T-helper 2 cell (primary cell): ENCODE measurements at places on chromosomes 2 and 18.
A peak's percentile ranks its signal among the peaks of the same experiment; 100 is the strongest.

DNA sequence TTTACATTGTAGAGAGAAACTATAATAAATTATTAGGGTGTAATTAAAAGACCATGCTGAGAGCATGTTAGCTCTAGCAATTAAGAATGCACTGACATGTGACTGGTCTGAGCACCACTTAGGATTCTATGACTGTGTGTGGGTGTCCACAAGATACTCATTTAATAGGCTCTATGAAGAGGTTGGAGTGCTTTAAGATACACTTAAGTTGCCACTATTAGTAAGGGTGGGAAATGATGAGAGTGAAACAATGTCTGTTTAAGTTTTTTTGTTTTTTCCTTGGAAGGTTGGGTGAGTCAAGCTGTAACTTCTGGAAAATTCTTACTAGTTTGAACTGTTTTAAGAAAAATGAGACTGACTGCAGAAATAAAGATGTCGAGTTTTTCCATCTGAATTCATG is 1.8 kb upstream of the FAP start:
- DNase-seq = no peak

DNA sequence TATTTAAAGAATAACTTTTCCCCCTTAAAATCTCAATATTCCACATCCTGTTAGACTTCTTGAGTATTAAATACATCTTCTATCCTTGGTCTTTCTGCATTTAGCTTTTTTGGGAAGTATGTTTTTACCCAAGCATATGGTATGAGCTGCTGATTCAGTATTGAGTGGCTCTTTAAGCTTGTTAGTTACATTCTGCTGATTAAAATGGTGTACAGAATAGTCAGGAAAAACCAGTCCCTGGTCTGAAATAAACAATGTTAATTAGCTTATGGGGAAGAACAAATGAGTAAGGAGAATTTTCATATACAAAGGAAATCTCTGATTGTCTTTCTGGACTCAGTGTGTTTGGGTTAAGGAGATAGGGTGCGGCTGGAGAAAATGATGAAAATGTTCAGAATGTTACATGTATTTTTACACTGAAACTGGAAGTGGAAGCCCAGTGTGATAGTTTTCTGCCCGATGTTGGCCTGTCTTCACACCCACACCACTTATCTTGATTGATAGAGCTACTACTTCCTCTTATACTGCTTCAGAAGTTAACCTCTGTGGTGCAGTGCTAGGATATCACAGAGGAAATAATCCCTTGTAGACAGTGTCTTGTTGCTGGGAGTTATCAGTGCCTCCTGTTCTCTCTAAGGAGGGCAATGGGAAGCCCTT is 84.0 kb downstream of the MSH2 start:
- no peak for DNase-seq

GRCh38 chr18:56139372-56139771 is 499.0 kb downstream of the TXNL1 start:
- DNase-seq = no peak

GRCh38 chr2:98445177-98445682 is 572 bp downstream of the INPP4A start:
- DNase-seq = no peak

- DNase-seq = no peak
These were observed 79.1 kb downstream of the TRIB2 start for GRCh38 chr2:12795851-12796250.

- DNase-seq = no peak
These were observed 82.5 kb upstream of the GULP1 start for GRCh38 chr2:188209218-188209617.

GRCh38 chr18:31774477-31774785 is 13.8 kb upstream of the SLC25A52 start:
- no peak for DNase-seq

GRCh38 chr2:238123991-238124470 is 14.4 kb upstream of the KLHL30 start:
- no peak for DNase-seq

GRCh38 chr18:8474661-8475060 is 134.6 kb upstream of the RAB12 start:
- DNase-seq = no peak

- DNase-seq = no peak
These were observed 175.2 kb downstream of the TNS1 start for GRCh38 chr2:217827430-217828201.

DNA sequence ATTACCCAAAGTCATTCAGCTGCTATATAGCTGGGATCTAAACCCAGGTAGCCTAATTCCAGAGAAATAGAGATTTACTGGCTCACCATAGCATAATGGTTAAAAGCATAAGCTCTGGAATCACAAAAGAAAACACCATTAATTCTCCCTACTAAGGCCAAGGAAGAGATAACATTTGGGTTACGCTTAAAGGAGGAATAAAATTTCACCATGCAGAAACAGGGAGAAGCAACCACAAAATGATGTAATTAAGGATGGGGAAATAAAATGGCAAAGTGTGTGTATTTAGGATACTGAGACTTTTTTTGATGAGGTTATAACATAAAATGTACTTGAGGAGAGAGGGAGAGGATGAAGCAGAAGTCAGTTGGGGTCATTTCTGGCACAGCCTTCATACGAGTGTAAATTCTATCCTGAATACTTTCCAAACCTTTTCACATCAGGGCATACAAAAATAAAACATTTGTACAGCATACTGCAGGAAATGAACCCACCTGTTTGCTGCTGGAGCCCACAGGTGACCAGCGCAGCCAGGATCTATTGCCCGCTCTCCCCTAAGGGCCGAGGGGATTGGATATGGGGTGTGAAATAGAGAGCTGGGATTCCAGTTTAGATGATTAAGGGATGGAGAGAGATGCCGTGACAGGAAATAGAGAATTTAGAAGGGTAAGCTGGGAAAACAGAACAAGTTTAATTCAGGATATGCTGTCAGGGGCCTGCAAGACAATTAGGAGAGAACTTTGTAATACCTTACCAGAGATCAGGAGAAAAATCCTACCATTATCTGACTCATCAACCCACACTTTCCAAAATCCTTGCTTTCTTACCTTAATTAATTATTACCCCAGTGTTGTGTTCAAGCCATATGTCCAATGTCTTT is 43.8 kb upstream of the SERTAD2 start:
- no peak for DNase-seq

GRCh38 chr18:22676423-22676822 is 256.7 kb upstream of the RBBP8 start:
- no peak for DNase-seq

- DNase-seq = no peak
These were observed 68.5 kb downstream of the SFXN5 start for GRCh38 chr2:73003027-73003426.

DNA sequence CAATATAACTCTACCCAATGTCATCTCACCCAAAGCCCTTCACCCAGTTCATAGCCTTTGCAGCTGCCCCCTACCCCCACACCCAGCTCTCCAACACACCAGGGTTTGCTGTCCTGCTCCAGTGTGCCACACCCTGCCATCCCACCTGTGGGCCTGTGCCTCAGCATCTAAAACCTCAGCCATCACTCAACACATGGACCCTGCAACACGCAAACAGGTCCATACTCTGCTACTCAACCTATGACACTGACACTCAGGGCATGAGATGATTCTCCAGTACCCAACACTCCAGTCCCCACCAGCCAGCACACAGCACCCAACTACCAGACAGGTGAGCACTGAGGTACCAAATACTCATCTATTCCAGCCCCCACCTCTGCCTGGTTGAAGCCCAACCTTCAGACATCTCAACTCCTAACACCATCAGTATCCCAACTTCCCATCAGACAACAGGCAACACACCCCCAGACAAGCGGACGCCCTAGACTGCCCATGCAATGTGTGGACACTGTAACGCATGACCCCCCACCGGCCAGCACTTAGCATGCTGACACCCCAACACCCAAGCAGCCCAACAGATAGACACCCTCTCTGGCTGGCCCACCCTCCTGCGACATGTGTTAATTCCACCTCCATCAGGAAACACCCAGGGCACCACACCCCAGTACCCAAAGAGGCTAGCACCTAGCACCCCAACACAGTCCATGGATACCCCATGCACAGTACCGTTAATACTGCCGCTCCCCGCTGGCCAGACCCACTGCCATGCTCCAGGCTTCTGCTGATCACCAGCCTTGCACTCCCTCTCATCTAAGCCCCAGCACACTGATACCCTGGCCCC is 25.0 kb downstream of the ZAP70 start:
- no peak for DNase-seq

GRCh38 chr2:27903649-27904404 is 13.3 kb downstream of the BABAM2 start:
- DNase-seq = no peak

GRCh38 chr2:176483901-176484568 is 214.8 kb downstream of the MTX2 start:
- DNase-seq = no peak

DNA sequence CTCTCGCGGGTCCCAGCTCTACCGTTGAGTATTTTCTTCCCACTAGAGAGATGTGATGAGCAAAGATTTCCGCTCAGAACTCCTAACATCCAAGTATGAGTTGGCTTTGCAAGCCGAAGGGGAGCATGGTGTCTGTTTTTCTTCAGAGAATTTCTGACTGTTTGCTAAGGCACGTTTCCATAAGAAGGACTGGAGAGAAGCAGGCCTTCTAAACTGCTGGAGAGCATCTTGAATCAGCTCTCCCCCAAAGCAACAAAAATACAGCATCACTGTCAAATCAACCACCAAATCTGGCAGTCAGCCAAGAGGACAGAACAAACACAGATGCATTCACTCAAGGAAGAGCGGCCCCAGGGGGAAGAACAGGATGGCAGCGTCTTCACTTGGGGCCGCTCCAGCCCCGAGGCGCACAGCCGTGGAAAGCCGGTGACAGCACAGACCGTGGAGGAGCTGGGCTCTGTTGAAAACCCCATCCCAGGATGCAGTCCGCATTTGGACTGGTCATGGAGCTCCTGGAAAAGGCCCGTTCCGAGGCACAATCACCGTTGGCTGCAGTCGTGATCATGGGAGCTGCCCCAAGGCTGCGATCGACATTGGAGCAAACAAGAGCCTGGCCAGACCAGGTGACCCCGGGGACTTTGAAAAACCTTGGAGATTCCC is 101.4 kb downstream of the NFATC1 start:
- no peak for DNase-seq

GRCh38 chr2:65499216-65499615 is 66.8 kb upstream of the SPRED2 start:
- no peak for DNase-seq

DNA sequence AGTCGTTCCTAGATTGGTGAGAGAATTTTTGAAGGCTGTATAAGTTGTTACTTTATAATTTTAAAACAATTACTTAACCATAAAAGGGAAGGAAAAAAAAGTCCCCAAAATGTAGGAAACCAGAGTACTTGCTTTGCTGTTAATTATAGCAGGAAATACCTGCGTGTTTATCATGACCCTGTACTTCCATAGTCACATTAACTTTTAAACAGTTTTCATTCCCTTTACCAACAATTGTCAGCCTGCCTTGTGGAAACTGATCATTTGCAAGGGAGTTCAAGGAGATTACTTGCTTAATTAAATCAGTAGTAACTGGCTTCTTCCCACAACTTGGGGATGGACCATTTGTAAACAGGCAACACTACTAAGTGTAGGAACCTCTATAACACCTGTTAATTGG is 6.4 kb upstream of the ITPRID2 start:
- no peak for DNase-seq

DNA sequence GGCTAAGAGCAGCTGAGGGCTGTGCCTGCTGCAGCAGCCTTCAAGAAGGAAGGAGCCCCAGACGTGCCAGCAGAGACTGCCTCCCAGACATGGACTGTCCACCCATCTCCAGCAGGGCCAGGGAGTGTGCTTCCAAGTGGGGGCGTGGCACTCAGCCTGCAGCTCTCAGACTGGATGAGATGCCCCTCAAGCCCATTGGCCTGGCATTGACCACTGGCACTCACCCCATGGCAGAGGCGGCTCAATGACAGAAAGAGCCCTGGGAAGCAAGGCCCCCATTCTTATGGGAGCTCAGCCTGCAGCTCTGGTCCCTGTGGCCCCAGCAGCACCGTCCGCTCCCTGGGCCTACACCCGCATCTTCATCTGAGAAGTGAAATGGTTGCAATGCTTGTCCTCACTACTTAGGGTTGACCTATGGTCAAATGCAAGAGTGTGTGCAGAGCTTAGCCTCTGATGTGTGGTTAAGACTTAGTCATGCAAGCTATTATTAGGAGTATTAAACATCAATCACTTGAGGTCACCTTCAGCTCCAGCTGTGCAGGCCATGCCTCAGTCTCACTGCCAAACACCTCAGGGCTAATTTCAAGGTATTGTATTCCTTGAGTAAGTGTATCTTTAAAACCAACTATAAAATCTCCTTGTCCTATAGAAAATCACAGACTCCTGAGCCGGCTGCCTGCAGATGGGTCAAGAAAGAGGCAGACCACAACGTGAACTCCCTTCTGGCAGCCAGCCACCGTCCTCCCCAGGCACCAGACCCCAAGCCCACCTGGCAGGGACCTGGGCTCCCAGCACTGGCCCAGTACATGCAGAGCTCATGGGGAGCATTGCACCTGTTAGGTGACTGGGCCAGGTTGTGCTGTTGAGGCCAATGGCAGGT is 194.8 kb downstream of the NDUFA10 start:
- no peak for DNase-seq

- DNase-seq = peak; percentile 4
These were observed 30.3 kb downstream of the KIF1A start for GRCh38 chr2:240789501-240790369.

DNA sequence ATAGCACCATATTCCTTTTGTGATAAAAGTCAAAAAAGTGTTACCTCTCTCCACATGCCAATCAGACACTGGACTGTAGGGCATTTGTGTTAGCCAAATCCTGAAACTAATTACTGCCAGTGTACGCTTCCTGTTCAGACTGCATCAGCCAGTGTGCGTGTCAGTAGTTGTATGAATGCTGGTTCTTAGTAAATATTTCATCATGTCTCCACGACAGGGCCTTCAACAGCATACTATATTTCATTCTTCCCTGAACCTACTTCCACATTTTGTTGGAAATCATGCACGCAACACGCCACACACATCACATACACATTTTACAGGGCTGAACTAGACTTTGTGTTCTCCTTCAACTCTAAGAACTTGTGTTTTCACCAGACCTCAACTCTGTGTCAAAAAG is 77.5 kb downstream of the EPB41L3 start:
- no peak for DNase-seq

DNA sequence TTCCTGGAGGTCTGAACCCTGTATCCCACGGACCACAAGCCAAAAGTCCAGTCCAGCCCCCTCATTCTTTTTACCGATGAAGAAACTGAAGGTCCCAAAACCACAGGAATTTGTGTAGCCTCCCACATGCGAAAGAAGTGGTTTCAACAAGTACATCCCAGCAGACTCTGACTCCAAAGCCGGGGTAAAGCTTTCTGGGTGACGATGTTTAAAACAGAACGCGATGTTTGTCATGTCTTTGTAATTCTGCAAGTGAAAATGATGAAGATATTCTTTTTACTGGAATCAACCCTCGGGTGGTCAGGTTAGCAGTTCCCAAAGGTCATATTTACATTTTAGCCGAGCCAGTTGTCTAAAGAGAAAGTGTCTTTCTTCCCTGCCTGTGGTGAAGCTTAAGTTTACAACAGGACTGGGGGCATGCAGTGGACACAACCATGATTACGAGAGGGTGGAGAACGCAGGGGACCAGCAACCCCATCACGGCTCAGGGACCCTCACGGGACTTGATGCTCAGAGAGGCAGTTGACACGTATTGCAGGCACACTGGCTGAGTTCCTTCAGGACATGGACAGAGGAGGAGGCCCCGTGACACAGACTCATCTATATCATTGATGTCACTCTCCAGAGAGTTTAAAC is 17.8 kb upstream of the TMEM131 start:
- DNase-seq = no peak

- DNase-seq = no peak
These were observed 185.7 kb downstream of the NCKAP5 start for GRCh38 chr2:133382566-133382965.
